Adrenal gland (tissue), 19 donors: ENCODE measurements at places on chromosomes 5 and 9. TPM values are rescaled to one million over a fixed set of nuclear protein-coding genes. Genes with fewer than 3 reads are reported as not detected.

Gene PCDHA1
- total RNA-seq, result not detected

Gene GHR
- total RNA-seq, result 9.6 TPM

Gene SIT1
- total RNA-seq, result 1.1 TPM

Gene PTPDC1
- total RNA-seq, result 13.3 TPM

Gene PAIP1
- 84.0 TPM for total RNA-seq

Gene LHX3
- total RNA-seq, result not detected

Gene GMCL2
- total RNA-seq, result not detected

Gene PSMB7
- total RNA-seq, result 146 TPM

Gene MEGF10
- total RNA-seq, result 5.1 TPM

Gene CATSPER3
- total RNA-seq, result 0.50 TPM

Gene FOXI1
- not detected for total RNA-seq

Gene DNAJC18
- 15.9 TPM for total RNA-seq

Gene APC
- 78.8 TPM for total RNA-seq

Gene CCDC192
- total RNA-seq, result not detected

Gene IRX1
- total RNA-seq, result not detected

Gene ANKRD20A1
- not detected for total RNA-seq

Gene TRAF1
- 8.7 TPM for total RNA-seq

Gene PCDHGA8
- 0.94 TPM for total RNA-seq

Gene TLX3
- not detected for total RNA-seq

Gene CNTNAP3B
- 8.1 TPM for total RNA-seq

Gene C9orf43
- total RNA-seq, result 2.1 TPM

Gene TSLP
- total RNA-seq, result 0.24 TPM

Gene SH2D3C
- 9.4 TPM for total RNA-seq

Gene RNF44
- 6.9 TPM for total RNA-seq

Gene FYB1
- 13.8 TPM for total RNA-seq

Gene SCGB3A2
- not detected for total RNA-seq

Gene QRFP
- not detected for total RNA-seq

Gene TMEFF1
- total RNA-seq, result not detected

Gene LHX6
- total RNA-seq, result 1.9 TPM

Gene CAPSL
- total RNA-seq, result not detected

Gene STK32A
- 20.1 TPM for total RNA-seq

Gene SOX30
- 0.14 TPM for total RNA-seq

Gene USP20
- total RNA-seq, result 17.7 TPM

Gene GABRB2
- total RNA-seq, result 13.1 TPM

Gene DAB2
- total RNA-seq, result 226 TPM

Gene CNTNAP3
- total RNA-seq, result 1.4 TPM

Gene LIX1
- not detected for total RNA-seq

Gene F12
- total RNA-seq, result 0.20 TPM

Gene HAVCR2
- 11.1 TPM for total RNA-seq

Gene ITGA2
- 20.0 TPM for total RNA-seq

Gene FREM1
- total RNA-seq, result 3.3 TPM

Gene HRCT1
- not detected for total RNA-seq

Gene LRRC19
- not detected for total RNA-seq

Gene GFI1B
- not detected for total RNA-seq

Gene OGN
- total RNA-seq, result 33.2 TPM

Gene DMRT3
- total RNA-seq, result not detected

Gene DELE1
- total RNA-seq, result 105 TPM

Gene DNAJB5
- 22.4 TPM for total RNA-seq

Gene PKN3
- total RNA-seq, result 1.6 TPM
